GM19239 (cell line): ENCODE measurements at places on chromosomes 1 and 21.

DNA sequence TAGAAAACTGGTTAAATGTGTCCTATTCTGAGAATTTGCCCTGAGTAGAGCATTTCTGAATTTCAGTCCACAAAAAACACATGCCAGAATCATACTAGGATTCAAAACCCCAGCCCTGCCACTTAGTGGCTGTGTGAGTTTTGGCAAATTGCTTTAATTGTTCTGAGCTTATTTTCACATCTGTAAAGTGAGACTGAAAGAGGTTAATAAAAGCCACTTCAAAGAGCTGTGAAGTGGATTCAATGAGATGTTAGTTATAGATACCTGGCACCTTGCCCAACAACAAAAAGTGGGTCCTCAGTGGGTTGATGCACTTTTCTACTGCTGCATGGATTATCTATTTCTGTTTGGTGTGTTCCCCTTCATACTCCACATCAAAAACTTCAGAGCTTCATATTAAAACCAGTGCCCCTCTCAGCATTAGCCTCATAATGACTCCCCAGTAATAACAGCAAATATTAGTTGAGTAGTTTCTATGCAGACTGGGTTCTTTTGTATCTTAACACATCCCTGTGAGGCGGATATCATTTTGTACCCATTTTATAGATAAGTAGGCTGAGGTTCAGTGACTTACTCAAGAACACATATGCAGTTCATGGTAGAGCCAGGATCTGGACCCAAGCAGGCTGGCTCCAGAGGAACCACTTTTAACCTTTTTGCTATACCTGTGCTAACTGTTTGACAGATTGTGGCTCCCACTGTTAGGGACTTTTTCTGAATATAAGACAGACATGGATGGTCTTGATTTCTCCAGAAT lies 14.2 kb upstream of the ADORA3 start:
- DNase-seq, result no peak

DNA sequence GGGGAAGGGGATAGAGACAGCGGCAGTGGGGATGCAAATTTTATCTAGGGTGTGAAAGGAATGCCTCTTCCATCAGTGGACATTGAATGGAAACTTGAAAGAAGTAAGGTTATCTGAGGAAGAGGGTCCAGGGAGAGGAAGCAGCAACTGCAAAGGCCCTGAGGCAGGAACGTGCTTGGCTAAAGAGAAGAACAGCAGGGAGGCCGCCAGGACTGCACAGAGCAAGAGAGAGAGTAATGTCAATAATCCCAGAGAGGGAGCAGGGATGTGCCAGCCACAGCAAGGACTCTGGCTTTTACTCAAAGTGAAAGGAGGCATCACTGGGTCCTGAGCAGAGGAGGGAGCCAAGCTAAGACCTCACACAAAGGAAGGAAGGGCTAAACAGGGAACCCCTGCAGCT lies 50.9 kb downstream of the KCND3 start:
- DNase-seq, result no peak

DNA sequence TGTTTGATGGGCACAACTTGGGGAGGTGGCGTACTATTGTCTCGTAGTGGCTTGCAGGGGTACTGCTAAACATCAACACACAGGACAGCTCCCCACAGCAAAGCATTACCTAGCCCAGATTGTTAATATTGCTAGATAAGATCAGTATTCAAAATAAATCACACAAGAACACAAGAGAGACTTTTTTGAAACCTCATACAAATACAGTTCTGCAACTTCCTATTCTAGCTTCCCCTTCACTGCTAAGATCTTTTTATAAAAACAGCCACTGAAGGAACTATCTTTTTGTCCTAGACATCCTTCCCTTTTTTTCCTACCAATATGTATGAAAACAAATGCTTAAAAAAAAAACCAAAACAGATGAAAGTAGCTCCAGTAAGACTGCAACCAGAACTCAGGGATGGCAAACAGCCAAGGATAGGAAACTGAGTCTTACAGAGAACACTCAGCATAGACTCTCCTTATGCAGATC lies 137.8 kb upstream of the KRTAP19-8 start:
- DNase-seq, result no peak

DNA sequence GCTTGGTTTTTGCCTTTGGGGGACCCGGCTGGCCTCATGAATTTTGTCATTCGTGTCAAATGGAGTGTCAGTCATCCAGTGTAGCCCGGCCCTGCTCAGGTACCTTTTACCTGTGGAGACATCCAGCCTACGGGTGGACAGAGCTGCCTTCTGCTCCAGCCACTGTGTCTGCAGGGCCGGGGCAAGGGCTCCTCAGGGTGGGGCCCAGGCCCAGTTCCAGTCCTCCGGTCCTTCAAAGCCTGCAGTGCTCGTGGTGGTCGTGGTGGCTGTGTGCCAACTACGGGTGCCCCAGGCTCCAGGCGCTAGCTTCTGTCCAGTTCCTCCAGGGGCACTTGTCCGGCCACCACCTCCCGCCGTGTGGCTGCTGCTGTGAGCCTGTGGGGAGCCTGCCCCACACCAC lies 54.8 kb downstream of the TRIM11 start:
- DNase-seq, result no peak

GRCh38 chr1:21507511-21508270 lies 1.5 kb upstream of the ALPL start:
- no peak for DNase-seq

- DNase-seq, result no peak
Measured at GRCh38 chr1:101194746-101195145, 42.1 kb upstream of the S1PR1 start.

DNA sequence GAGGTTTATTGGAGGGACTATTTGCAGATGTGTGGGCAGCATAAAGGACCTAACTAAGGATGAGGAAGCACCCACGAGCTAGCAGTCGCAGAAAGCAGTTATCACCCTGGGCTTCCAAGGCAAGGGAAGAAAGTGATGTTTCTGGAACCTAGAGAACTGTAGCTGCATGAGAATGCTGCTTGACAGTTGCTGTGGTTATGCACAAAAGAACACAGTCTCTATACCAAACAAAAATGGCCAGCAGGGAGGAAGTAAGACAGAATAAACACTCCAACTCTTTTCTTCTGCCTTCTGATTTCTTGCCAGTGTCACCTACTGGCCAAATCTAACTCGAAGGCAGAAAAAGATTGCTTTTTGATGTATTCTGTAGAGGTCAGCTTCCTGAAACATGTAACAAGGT lies 190.2 kb downstream of the RASAL2 start:
- DNase-seq, result no peak

GRCh38 chr1:113938192-113938591 lies 9.1 kb downstream of the HIPK1 start:
- no peak for DNase-seq

DNA sequence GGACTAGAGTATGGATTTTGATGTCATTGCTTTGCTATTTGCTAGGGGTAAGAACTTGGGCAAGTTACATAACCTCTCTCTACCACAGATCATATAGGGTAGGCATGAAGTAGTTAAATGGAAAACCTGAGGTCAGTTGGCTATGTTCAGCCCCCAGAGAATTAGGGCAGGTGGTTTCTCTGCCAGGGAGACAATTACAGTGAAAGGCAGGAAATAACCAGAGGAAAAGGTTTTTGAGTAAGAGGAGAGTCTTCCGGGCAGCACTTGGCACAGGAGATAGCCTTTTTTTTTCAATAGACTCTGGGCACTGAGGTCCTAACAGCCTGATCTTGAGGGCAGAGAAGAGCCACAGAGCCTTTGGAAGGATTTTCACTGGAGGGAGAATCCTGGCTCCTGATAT lies 16.7 kb upstream of the SERBP1 start:
- no peak for DNase-seq

DNA sequence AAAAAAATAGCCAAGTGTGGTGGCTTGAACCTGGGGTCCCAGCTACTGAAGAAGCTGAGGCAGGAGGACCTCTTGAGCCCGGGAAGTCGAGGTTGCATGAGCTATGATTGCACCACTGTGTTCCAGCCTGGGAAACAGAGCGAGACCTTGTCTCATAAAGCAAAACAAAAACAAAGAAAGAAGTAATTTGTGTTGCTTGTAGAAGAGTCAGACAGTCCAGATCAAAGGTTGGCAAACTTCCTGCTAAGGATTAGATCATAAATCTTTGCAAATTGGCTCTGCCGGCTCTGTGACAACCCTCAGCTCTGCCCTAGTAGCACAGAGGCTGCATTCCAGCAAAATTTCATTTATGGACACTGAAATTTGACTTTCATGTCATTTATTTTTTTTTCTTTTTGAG lies 19.0 kb upstream of the MFN2 start:
- no peak for DNase-seq

GRCh38 chr1:48069662-48070395 lies 72.6 kb upstream of the TRABD2B start:
- no peak for DNase-seq

DNA sequence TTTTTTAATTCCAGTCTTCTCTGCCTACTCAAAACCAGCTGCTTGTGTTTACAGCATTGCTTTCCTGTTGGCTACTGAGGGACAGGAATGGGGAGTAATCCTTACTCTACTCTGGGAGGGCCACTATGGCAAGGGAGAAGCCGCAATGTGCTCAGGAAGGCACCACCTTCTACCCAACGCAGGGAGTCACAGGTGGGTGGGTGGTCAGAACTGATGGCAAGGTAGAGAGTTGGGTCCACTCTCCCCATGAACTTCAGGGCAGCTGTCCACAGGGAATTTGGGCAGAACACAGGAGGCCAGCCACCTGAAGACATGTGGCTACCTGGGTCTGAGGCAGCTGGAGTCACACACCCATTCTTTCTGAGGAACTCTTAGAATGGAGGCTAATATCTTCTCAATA lies 40.5 kb upstream of the HMGB4 start:
- no peak for DNase-seq

GRCh38 chr1:88979749-88980116 lies 12.7 kb downstream of the KYAT3 start:
- DNase-seq, result no peak

- no peak for DNase-seq
Measured at GRCh38 chr1:66556161-66556611, 22.2 kb downstream of the SGIP1 start.

DNA sequence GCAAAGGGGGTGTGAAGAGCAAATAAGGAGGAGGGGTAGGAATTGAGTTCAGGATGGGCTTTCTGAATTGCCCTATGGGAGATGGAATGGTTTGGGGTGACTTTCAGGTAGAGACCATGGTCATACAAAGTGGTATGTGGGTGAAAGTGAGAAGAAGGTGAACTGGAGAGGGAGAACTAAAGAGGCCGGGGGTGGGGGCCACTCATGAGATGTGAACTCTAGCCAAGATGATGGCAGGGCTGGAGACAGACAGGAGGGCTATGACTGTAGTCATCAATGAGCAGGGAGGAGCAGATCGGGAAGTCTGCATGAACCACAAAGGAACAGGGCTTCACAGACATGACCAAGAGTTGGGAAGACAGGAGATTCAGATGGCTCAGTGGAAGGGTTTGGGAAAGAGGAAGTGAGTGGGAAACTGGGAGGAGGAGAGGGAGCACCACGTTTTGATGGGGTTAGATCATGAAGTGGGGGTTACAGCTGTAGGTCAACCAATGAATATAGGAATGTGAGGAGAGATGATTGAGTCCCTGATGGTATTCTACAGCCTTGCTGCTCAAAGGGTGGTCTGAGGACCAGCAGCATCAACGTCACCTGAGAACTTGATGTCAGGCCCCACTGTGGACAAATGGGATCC lies 20.7 kb upstream of the LRRC8D start:
- DNase-seq, result no peak

DNA sequence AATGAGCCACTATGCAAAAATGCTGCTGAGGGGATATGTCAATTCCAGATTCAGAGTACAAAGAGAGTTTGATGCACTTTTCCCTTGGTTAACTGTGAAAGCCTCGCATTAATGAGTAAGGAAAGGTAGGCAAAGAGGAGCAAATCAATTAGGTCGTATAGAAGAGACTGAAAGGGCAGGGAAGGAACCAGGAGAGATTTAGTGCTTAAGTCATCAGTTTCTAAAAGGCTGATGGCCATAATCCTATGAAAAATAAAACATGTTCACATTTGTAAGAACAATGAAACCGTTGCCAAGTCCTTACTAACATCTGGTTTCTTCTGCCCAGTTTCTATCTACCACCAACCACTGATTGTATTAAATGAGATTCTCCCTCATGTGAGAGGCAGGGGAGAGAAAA lies 118.4 kb upstream of the PALMD start:
- no peak for DNase-seq

DNA sequence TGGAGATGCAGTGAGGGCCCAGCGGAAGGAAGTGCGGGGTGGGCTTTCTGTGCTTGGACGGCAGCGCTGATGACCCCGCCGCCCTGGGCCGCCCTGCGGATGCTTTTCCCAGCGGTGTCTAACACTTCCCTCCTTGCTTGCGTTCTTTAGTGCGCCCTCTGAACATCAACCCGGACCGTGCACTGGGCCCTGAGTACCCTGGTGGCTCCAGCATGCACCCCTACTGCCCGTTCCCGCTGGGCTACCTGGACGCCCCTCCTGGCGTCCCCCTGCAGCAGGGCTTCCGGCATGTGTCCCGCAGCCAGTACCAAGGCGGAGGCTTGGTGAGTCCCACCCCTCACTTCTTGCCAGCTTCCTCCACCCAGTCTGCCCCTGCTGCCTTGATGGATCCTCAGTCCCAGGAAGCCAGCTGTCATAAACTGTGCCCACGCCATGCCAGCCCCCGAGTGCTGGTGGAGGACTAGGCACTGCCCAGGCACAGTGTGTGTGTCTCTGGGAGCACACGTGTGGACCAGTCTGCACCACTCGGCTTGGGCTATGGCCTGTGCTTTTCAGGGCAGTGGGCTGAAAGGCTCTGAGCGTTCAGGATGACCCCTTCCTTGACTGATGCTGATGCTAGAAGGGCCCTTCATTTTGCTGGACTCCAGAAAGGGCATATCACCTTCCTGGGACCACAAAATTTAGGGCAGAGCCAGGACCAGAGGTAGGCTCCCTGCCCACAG lies 2.3 kb downstream of the DMRTB1 start:
- no peak for DNase-seq

DNA sequence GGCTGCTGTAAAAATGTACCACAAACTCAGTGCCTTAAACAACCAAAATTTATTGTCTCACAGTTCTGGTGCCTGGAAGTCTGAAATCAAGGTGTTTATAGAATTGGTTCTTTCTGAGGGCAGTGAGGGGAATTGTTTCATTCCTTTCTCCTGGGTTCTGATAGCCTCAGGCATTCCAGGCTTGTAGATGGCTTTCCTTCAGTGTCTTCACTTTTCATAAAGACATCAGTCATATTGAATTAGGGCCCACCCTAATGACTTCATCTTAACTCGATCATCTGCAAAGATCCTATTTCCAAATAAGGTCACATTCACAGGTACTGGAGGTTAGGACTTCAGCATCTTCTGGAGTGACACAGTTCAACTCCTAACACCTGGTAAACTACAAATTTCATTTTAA lies 15.0 kb downstream of the CDKN2C start:
- DNase-seq, result no peak
